GF-D8 (cell line): ENCODE measurements at places on chromosomes 6 and 20.

- no peak for DNase-seq
Observed at GRCh38 chr6:49888742-49889431, 22.6 kb upstream of the CRISP1 start.

- DNase-seq, result no peak
Observed at GRCh38 chr6:16676978-16677377, 84.3 kb downstream of the ATXN1 start.

- DNase-seq, result no peak
Observed at GRCh38 chr6:20393297-20393696, 8.4 kb upstream of the E2F3 start.

DNA sequence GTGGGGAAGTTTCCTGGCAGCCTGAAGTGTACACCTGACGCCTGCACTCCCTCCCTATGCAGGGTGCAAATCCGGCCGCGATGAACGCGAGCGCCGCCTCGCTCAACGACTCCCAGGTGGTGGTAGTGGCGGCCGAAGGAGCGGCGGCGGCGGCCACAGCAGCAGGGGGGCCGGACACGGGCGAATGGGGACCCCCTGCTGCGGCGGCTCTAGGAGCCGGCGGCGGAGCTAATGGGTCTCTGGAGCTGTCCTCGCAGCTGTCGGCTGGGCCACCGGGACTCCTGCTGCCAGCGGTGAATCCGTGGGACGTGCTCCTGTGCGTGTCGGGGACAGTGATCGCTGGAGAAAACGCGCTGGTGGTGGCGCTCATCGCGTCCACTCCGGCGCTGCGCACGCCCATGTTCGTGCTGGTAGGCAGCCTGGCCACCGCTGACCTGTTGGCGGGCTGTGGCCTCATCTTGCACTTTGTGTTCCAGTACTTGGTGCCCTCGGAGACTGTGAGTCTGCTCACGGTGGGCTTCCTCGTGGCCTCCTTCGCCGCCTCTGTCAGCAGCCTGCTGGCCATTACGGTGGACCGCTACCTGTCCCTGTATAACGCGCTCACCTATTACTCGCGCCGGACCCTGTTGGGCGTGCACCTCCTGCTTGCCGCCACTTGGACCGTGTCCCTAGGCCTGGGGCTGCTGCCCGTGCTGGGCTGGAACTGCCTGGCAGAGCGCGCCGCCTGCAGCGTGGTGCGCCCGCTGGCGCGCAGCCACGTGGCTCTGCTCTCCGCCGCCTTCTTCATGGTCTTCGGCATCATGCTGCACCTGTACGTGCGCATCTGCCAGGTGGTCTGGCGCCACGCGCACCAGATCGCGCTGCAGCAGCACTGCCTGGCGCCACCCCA lies 1.2 kb downstream of the GPR6 start:
- no peak for DNase-seq

- no peak for DNase-seq
Observed at GRCh38 chr6:112821476-112821875, 474.3 kb downstream of the RFPL4B start.
